Muscle of arm (tissue), 14 donors: ENCODE measurements at places on chromosomes 4 and X. TPM values are rescaled to one million over a fixed set of nuclear protein-coding genes. Genes with fewer than 3 reads are reported as not detected.

DNA sequence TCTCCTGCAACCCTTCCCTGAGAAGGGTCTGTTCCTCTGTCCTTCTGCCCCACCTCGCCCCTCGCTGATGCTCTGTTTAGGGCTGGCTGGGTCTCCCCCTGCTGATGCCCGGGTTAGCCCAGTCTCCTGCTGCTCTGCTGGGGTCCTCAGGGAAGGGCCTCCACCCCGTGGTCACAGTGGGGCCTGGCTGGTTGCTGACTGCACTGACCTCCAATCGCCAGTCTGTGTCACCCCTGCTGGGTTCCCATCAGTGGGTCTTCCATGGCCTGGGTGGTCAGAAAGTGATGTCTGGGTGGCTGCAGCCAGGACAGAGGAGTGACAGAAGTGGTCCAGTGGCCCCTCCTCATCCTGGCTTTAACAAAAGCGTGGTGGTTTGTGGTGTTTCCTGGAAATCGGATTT, 44.7 kb downstream of the EVC start:
- DNase-seq, result no peak

GRCh38 chrX:51931566-51932150, 38.2 kb downstream of the MAGED1 start:
- peak; percentile 35 for DNase-seq

DNA sequence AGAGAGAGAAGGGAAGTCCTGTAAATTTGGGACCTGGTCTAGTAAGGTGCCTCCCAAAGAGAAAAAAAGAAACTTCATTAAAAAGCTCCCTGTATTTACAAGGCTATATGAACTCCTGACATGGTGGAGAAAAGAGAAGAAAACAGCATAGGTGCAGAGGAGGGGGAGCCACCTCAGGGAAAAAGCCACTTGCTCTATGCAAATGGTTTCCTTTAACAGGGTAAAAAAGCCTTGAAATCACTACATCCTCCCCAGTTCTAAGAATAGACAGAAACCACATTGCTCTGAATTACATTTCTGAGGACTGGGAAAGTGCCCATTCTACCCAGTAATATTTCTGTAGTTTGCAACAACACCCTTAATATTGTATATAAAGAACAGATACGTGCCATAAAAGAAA, 165.5 kb downstream of the KLF8 start:
- no peak for DNase-seq

DNA sequence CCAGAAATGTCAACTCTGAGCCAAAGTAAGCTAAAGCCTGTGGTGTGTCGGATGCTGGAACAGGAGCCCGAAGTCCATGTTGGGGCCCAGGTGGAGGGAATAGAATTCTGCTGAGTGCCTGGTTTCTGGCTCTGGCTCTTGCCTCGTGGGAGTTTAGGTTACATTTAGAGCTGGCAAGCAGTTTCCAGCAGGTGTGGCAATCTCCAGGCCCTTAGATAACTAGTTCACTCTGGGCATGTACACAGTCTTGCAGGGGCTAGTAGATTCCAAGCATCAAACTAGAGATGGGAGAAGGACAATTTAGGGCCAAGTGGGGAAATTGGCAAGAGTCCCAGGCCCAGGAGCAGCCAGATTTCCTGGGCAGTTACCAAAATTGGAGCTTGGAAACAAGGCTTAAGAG, 56.3 kb upstream of the STOX2 start:
- DNase-seq, result no peak

GRCh38 chrX:119745283-119745848, 13.0 kb upstream of the SOWAHD start:
- DNase-seq, result no peak

- no peak for DNase-seq
Observed at GRCh38 chr4:185033950-185034349, 15.7 kb downstream of the HELT start.

DNA sequence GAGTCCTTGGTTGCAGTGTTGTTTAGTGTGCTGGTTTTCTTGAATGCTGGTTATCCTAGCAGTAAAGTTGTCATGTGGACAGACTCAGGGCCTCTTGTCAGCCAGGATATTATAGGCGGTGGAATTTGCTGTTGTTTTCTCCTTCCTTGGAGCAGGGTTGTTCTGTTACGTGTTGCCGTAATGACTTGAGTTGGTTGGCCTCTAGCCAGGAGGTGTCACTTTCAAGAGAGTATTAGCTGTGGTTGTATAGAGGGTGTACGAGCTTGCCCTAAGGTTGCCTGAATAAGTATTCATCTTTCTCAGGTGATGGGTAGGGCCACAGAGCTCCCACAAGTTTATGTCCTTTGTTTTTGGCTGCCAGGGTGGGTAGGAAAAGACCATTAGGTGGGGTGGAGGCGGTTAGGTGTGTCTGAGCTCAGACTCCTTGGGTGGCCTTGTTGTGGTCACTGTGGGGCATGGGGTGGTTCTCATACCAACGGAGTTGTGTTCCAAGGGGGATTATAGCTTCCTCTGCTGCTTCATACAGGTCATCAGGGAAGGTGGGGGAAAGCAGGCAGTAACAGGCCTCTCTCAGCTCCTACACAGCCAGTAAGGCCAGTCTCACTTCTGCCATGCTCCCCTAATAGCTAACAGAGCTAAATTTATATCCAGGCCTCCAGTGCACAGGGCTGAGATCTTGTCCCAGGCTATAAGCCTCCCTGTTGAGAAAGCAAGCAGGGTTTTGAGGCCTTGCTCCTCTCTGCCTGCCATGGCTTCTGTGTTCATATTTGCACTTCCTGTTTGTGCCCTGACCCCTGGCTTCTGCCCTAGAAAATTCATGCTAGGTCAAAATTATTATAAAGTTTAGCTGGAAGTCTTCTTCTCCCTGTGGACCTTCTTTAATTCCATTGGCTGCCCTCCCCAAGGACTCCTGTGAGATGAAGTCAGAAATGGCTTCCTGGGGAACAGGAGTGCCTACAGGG, 594.7 kb downstream of the RAPGEF2 start:
- no peak for DNase-seq

- no peak for DNase-seq
Observed at GRCh38 chr4:65668201-65669089, 1.8 kb downstream of the EPHA5 start.

Gene DGKK
- not detected for polyA plus RNA-seq

Gene NAA15
- polyA plus RNA-seq, result 200 TPM

Gene FABP2
- polyA plus RNA-seq, result not detected

Gene PHOX2B
- polyA plus RNA-seq, result 0.08 TPM

Gene UGT8
- polyA plus RNA-seq, result 0.36 TPM

Gene FRAS1
- 7.9 TPM for polyA plus RNA-seq
